ENCODE measurements at places on chromosomes 4 and X.

GRCh38 chr4:142535009-142535408 lies 311.1 kb downstream of the INPP4B start:
- no peak for DNase-seq

DNA sequence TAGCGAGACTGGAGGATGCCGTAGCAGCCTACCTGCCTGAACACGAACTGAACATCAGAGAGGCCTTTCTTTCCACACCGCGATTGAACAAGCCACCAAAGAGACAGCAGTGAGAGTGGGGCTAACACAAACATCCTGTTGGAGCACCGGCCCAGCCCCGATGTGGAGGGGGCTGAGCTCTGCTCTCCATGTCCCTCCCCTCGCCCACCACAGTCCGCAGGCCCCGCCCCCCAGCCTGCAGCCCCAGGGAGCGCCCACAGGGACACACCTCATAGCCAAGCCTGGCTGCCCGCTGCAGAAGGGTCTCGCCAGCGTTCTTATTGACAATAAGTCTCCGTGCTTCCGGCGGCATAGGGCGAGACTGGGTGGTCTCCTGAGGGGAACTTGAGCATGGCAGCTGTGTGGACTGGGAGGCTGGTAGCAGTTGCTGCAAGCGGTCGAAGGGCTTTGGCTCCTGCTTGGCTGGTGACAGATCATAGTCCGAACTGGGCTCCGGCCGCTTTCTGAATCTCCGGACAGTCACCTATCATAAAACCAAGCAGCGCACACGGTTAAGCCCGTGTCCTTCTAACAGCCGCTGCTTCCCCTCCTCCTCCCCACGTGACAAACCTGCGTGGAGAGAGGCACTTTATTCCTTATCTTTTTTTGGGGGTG lies 35.8 kb downstream of the BCOR start:
- no peak for DNase-seq

- no peak for DNase-seq
These were observed 21.0 kb downstream of the MSN start for GRCh38 chrX:65688403-65688871.

DNA sequence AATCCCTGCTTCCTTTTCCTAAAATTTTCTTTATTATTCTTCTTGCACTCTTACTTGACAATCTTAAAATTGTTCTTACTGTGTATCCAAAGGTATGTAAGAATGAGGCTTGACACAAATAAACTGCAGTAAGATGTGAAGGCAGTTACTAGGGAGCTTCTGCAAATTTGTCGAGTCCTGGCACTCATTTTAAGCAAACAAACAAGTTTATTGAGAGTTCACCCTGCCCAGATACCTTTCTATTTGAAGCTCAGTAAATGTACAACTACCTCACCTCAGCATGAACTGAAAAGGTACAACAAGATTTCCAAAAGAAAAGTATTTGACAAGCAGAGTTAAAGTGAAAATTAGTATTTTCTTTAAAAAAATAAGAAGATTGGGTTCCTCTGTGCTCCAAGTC lies 13.3 kb upstream of the SYTL4 start:
- no peak for DNase-seq

DNA sequence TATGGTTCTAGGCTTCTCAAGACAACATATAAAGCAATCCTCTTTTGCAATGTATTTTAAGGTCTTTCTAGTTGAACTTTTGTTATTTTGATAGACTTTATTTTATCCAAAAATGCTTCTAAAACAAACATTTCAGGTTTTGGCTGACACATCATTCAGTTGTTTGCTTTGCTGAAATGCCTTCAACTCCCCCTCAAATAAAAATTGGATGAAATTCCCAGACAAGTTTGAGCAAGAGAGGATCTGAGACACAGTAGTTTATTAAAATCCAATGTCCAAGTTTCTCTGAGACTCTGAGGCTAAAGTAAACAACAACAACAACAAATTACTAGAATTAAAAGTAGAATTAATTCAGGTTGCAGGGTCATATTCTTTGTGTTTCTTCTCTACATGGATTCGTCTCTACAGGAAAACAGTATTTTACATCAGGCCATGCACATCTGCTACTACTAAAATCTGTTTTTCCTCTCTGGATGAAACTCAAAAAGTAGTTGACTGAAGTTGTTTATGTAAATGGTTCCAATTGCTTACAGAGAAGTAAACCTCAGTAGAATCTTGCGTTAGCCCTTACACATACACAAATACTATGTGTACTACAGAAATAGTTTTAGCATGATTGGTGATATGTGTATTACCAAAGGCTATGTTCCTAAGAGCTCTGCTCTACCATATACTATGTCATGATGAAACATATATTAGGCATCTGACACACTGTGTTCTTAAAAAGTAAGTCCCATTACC lies 64.9 kb downstream of the PRSS12 start:
- DNase-seq: no peak

DNA sequence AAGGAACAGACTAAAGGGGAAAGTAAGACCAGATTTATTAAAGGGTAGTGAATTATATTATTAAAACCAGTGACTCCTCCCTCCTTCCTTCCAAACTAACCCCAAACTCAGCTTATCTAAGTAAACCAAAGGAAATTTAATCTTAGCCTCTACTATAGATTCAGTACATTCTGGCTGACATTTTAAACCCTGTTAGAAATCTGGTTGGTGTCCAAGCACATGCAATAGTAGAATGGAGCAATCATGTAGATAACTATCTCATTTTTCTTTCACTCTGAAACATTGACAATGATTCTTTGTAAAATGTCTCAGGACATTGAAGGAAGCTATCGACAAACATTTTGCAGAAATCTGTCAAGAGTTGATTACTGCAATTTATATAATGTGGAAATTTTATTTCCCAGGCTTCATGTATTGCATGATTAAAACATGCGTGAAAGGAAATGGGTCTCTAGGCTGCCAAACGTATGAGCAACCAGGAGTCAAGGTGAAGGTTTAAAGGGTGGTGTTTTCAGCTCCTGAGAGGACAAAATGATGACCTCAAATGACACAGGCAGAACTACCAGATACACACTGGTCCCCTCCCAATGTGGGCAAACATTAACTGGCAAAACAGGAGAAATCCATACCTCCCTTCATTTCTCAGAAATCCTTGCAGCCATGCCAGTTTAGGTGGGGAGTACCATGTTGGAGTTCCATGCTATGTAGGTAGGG lies 58.2 kb upstream of the RBM47 start:
- no peak for DNase-seq

GRCh38 chrX:5399403-5399802 lies 829.3 kb downstream of the NLGN4X start:
- DNase-seq: no peak

GRCh38 chr4:147287588-147287890 lies 193.4 kb upstream of the EDNRA start:
- DNase-seq: no peak

- DNase-seq: no peak
These were observed 424.5 kb upstream of the FAM47C start for GRCh38 chrX:36583674-36584073.

GRCh38 chr4:1279253-1279652 lies 10.4 kb upstream of the MAEA start:
- no peak for DNase-seq

DNA sequence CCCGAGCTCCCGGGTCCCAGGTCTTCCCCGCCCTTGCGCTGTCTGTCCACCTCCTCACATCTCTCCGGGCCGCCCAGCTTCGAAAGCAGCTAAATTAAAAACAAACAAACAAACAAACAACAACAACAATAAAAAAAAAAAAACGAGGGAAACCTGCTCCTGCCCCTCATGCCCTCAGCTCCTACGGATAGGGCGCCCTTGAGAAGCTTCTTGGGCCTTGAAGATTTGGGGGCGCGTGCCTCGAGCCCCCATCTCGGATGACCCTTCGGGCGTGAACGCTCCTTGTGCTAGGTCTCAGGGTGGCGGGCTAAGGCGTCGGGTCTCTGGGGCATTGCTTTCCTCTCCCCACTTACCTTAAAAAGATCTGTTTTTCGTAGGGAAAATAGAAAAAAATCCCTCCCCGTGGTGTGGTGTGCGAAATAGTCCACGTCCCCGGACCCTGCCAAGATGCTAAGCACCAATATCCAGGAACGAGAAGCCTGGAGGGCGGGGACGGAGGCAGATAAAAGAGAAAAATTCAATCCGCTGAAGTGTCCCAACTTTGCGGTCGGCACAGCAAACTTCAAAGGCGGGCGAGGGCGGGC lies 603 bp downstream of the NDNF start:
- peak; percentile 19 for DNase-seq

DNA sequence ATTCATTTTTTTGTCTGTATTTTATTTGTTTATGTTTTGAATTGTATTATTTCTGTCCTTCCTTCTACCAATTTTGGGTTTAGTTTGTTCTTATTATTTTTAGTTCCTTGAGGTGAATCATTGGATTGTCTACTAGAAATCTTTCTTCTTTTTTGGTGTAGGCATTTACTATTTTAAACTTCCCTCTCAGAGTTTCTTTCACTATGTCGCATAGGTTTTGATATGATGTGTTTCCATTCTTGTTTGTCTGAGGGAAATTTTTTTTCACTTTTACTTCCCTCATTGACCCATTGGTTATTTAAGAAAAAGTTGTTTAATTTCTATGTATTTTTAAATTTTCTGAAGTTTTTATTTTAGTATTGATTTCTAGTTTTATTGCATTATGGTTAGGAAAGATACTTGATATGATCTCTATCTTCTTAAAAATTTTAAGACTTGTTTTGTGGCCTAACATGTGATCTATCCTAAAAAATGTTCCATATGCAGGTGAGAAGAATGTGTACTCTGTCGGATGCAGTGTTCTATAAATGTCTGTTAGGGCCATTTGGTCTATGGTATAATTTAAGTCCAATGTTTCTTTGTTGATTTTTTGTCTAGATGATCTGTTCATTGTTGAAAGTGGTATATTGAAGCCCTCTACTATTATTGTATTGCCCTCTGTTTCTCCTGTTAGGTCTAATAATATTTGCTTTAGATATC lies 68.8 kb downstream of the IL15 start:
- DNase-seq: no peak

DNA sequence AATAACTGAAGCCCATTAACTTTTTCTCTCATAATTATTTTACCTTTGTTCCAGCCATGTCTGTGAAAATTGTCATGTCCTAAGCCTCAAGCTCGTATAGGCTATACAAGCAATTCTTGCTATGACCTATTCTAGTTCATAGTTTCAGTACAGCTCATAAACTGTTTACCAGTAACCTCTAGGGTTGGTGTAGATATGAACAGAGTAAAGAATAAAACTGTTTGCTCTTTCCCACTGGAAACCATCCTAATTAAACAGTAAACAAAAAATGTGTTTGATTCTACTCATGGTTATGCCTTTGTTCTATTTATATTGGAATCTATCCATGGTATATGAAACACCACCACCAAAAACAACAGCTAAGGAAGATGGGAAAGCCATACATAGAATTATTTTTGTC lies 1444.0 kb upstream of the PCDH7 start:
- no peak for DNase-seq

DNA sequence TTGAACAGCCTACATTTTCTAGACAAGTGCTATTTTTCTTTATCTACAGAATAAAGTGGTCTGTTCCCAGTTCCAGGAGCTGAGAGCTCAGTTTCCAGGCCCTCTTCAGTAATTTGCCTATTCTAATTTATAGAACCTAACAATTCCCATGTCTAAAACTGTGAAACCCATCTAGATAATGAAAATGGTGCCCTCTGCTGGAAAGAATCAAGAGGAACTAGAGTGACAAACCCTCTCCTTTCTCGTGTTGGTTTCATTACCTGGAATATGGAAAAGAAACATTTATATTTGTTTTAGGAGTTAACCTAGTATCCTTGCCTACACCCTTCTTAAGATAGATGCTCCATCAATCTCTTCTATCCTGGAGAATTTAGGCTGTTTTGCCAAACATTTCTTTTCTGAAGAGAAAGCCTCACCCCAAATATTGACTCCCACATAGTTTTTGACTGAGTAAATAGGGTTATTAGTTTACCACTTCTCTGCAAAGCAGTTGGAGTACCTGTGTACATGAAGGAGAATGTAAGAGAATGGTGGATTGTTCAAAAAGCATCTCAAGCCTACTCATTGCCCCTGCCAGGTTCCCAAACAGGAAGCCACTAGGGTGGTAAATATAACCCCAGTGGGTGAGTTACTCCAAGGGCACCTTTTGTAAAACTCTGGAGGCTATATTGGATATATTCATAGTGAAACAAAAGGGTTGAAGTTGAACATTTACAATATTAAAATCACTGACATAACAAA lies 121.6 kb downstream of the RASL11B start:
- DNase-seq: peak; percentile 53

- peak; percentile 43 for DNase-seq
These were observed at the start of gene DKK2 for GRCh38 chr4:107035819-107036583. TSS of gene DKK2 (minus strand) at chr4:107036313. CDS start at chr4:107035591, 722 bp downstream.

DNA sequence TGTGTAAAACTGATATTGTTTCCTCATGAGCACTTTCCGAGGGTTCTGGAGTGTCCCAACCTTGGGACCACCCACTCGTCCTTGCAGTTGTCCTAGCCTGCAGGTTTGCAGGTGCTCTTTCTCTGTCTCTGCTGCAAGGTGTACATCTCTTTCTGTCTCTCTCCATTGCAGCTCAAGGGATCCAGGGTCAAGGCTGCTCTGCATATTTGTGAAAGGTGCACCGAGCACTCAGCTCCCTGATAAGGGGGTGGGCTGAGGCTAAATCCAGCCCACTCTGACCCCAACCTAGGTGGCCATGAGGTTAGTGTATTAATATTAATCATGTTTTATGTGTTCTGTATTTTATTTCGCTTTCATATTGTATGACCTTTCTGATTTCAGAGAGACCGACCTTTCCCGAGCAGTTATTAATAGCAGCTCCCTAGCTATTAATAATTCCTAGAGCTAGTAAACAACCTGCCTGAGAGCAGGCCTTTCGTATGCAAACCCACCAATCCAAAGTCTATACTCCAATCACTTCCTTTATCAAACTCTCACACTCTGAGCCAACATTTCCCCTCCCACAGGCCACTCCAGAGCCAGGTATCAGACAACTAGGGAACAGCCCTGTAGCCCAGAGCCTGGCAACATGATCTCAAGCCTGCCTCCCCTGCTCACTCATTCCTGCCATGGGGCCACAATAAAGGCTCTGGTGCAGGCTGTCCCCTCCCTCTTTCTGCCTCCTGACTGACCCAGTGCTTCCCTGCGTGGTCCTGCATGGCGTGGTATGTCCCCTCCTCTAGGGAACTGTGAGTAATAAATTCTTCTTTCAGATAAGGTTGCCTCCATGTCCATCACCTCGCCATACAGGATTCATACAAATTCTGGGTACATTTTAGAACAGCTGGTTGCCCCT lies 73.9 kb downstream of the SLC2A9 start:
- DNase-seq: no peak

GRCh38 chr4:76095568-76095967 lies 21.1 kb downstream of the ART3 start:
- DNase-seq: no peak

DNA sequence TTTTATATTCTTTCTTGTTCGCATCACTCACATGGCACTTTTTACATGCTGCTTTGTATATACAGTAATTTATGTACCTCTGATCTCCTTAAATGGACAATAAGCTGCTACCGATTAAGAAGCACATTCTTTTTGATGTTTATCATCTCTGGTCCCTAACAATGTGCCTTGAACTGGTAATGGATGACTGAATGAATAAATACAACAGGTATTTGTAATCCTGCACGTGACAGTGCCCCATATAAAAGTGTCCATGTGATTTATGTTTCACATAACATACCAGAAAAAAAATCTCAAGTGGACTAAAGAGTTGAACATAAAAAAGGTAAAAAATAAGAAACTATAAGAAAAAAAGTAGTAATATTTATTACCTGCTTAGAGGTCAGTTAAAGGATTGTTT lies 7.7 kb upstream of the SLAIN2 start:
- DNase-seq: no peak

GRCh38 chr4:179709961-179710624 lies 2267.9 kb upstream of the AGA start:
- DNase-seq: no peak
